ENCODE measurements at places on chromosomes 1 and 21.

- no peak for DNase-seq
Measured at GRCh38 chr1:196933531-196934189, 9.9 kb upstream of the CFHR2 start.

DNA sequence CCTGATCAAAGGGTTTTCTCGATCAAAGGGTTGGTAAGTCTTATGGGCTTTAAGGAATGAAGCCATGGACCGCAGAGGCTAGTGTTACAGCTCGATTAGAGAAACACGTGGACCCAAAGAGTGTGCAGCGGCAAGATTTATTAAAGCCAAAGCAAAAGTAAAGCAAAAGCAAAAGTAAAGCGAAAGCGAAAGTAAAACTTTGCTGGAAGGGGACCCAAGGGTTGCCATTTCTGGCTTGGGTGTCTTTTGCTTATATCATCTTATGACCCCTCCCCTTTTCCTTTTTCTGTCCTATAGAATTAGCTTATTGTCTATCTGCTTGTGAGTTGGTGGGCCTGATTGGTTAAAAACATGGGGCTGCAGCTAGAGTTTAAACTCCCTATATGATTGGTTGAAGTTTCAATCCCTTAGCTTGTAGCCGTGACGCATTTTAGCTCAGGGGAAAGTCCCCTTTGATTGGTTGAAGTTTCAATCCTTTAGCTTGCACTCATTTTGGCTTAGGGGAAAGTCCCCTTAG lies 957.0 kb downstream of the AMY1C start:
- no peak for DNase-seq

- DNase-seq: peak; percentile 4
Measured at GRCh38 chr21:32826329-32827167, 55.0 kb upstream of the PAXBP1 start.

GRCh38 chr1:220702733-220703270 lies 12.6 kb downstream of the C1orf115 start:
- no peak for DNase-seq

- no peak for DNase-seq
Measured at GRCh38 chr1:19321071-19321470, 8.9 kb downstream of the SLC66A1 start.

DNA sequence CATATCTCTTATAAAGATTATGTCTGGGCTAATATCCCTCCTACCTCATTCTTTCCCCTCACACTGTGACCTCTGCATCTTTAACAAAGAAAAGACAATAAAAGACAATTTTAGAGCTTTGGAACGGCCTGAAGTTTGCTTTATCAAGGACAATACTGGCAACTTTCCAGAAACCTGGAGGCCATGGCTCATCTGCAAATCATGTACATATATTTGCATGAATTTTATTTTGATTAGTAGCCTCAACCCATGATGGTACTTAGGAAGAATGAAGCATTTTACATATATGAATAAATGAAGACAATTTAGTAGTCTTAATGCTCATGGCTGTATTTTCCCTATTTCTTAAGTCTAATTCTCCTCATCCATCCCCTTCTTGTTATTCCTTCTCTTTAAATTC lies 612.2 kb upstream of the CXADR start:
- DNase-seq: no peak

DNA sequence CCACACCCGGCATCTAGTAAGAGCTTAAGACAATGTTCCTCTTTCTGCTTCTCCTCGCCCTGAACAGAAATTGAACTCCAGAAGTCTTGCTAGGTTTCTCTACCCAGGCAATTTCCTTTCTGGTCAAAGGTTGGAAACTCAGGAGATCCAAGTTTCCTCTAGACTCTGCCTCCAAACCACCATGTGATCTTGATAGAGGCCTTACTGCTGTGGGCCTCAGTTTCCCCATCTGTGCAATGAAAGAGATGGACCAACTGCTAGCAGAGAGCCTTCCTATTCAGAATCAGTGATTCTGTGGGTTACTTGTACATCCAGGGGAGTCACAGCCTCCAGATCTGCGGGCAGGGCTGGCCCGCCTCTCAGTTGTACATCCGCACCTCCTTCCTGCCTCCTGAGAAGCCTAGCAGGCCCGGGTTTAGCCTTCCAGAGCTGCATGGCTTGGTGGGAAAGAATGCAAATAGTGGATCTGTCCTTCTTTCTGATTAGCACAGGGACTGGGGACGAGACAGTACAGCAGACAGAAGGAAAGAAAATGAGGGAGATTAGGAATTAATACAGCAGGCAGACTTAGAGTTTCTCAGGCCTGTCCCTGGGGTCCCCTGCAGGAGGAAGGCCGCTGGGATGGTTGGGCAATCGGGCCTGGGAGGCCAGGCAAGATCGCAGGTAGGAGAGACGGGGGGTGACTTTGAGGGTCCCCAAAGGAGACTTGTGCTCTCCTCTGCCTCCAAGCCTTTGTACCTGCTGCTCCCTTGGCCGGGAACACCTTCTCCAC lies 83.9 kb downstream of the PAX7 start:
- no peak for DNase-seq

DNA sequence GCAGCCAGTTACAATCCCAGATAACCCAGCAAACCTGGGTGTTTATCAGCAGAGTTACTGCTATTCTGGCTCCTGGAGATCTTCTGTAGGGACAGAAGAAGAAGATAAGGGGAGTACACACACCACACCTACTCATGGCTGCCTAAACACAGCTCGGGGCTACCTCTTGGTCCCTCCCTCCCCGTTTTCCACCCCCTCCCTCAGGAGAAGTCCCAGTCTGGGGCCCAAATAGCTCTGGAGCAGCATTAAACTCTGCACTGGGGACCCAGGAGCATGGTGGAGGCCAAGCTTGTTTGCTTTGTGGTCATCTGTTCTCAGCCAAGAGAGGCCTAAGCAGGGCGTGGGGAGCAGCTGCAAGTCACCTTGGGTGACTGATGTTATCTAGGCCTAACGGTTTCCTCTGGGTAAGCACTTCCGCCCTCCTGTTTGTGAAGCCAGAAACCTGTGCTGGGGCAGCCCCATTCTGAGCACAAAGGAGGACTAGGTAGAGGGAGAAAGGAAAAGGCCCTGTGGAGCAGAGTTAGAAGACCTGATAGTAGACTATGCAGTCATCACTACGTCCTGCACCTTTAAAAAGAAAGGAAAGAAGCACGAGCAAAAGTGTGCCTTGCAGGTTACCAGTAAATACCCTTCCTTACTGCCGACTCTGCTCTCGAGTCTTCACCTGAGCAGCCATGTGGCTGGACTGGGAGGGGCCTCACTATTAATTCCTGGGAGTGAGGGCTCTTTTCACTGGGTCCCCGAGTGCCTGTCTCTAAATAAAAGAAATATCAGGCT lies 2.0 kb upstream of the RCSD1 start:
- DNase-seq: peak; percentile 55

- DNase-seq: no peak
Measured at GRCh38 chr1:184889902-184890301, 84.4 kb downstream of the NIBAN1 start.

- no peak for DNase-seq
Measured at GRCh38 chr1:204331847-204332487, 27.8 kb downstream of the PLEKHA6 start.

DNA sequence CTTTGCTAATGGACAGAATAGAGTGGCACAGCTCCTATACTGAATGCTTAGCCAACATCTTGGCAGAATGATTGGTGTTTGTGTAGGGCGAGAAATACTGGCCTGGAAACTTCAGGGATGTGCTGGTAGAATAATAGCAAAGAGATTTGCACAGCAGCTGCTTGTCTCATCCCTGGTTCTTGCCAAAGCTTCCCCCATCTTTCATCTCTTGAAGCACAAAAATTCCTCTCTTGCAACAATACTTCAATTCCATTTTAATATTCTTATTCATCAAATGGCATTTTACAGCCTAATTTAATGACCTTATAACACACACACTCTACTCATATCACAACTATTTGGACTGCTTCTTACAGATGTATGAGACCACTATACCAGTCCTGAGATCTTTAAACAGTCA lies 37.7 kb downstream of the LHX8 start:
- DNase-seq: no peak

Measured in stimulated activated CD8-positive, alpha-beta memory T cell treated with anti-CD3 and anti-CD28 coated beads, Interleukin-4, amount 100 ng/mL, for 24 hours (primary cell).